ENCODE measurements at places on chromosomes 1 and 21.

DNA sequence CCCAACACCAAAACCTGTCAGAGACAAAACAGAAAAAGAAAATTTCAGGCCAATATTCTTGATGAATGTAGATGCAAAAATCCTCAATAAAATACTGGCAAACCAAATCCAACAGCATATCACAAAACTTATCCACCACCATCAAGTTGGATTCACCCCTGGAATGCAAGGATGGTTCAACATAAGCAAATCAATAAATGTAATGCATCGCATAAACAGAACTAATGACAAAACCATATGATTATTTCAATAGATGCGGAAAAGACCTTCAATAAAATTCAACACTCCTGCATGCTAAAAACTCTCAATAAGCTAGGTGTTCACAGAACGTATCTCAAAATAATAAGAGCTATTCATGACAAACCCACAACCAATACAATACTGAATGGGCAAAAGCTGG, 3.8 kb upstream of the OR2L5 start:
- no peak for DNase-seq

DNA sequence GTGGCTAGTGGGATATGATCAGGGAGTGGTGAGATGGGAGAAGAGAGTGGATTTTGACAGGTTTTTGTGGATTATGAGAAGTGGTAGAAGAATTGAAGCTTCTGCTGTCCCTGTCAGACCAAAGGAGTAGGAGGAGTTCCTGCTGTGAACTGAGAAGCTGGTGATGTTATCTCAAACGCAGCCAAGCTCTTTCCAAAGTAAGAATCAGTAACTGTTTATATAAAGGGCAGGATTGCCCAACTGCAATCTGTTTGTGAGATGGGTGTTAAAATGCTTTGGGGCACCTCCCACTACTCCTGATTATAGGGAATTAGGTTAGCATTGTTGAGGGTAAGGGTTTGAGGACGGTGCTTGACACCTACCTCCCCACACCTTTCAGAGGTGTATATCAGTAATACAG, 60.5 kb upstream of the USP25 start:
- no peak for DNase-seq

DNA sequence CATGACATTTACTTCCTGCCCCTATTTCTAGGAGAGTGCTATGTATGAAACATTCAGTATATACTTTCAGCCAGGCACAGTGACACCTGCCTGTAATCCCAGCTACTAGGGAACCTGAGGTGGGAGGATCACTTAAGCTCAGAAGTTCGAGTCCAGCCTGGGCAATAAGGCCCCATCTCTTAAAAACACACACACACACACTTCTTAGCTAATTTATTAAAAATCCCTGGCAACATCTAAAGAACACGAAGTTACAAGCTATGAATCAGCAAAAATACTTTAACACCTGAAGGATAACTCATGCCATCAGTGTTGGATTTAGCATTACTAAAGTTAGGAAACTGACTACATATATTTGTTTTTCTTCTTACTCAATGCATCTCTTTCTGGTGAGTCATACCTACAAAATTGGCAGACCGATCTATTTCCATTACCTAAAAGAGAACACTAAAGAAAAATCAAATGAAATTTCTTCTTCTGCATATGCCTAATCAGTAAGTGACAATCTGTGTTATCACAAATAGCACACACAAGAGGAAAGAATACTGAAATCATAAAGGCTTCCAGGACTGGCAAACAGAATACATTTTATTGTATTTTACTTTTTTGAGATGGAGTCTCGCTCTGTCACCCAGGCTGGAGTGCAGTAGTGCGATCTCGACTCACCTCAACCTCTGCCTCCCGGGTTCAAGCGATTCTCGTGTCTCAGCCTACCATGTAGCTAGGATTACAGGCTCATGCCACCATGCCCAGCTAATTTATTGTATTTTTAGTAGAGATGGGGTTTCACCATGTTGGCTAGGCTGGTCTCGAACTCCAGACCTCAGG, 41.4 kb downstream of the RNF115 start:
- no peak for DNase-seq

- no peak for DNase-seq
These were observed 486.5 kb downstream of the SIPA1L2 start for GRCh38 chr1:232143315-232143886.

GRCh38 chr1:56227886-56228285, 351.5 kb downstream of the PLPP3 start:
- no peak for DNase-seq

DNA sequence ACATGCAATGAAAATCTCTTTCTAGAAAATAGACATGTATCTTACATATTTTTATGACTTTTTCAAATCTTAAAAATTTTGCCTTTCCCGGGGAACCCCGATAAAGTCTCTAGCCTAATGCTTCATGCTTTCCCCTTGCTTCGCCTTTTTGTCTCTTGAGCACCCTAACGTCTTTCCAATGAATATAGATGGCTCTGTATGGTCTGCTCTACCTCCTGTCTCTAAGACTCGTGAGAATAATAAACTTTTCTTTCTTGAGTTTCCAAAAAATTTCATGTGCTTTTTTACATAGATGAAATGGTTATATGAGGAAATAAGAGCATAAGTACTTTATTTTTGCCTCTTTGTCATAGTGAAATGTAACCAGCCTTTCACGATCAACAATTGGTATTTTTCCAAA, 202.6 kb downstream of the PDE4B start:
- DNase-seq: no peak

GRCh38 chr1:229203030-229203751, 67.7 kb upstream of the RAB4A start:
- DNase-seq: no peak

GRCh38 chr1:98557895-98558294, 103.6 kb upstream of the SNX7 start:
- DNase-seq: no peak

DNA sequence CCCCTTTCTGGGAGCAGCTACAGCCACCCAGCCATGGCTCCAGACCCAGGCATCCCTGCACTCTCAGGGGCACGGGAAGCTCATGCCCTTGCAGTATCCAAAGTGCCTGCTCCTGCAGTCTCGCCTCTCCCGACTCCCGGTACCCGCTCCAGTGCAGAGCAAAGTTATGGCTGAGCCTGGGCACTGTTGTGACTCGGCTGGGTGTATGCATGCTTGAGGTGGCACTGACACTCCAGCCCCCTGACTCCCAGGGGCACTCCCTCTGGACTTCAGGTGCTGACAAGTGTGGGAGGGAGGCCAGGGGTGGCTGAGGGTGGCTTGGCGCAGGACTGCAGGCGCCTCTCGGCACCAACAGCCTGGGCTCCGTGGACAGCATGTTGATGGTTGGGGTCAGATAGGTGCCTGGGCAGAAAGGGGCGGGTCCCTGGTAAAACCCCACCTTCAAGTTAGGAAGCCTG, 580.1 kb upstream of the ADGRL2 start:
- no peak for DNase-seq

GRCh38 chr1:165644064-165644735, 13.2 kb downstream of the MGST3 start:
- DNase-seq: no peak

- DNase-seq: no peak
These were observed 1149.9 kb downstream of the KCNT2 start for GRCh38 chr1:195458365-195458764.

GRCh38 chr1:228985661-228986060, 250.4 kb downstream of the RHOU start:
- DNase-seq: no peak

- DNase-seq: no peak
These were observed 2.5 kb downstream of the DR1 start for GRCh38 chr1:93348104-93348728.

DNA sequence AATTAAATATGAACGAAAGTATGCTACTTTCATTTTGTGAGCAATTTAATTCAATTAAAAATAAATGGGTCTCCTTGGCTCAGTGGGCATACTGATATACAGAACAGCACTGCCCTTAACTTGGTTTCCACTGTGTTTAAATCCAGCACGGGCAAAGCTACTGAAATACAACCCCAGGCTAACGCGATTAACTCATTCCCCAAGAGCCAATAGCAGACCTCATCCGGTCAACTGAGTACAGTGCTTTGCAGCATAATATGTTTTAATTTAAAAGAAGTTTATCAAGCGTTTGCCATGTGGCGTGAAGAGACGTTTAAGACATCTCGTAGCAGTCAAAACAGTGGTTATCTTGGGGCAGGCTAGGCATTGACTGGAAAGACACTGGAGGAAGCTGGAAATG, 118.6 kb downstream of the PROX1 start:
- DNase-seq: no peak

GRCh38 chr1:203304391-203304918, 864 bp upstream of the BTG2 start:
- DNase-seq: no peak

DNA sequence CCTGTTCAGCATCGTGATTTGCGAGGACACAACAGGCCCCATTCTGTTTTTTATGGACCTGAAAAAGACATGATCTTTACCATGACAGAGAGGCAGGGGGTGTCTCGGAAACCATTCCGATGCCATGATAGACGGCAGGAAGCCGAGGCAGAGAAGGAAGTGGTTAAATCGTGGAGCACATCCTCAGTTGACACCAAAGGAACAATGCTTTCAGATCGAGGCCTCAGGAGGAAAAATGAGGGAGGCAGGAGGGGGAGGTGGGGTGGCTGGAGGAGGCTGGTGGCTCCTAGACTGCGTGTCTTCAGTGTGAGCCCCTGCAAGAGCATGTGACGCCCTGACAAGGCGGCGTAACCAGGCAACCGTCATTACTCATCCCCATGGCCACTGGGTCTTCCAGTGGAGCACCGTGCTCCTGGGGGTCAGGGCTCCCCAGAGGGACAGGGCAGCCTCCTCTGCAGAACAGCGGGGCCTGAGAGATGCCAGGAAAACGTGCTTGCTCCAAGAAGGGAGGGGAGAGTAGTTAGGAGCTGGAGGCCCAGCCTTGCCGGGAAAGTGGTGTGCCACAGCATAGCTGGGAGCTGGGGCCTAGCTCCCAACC, 172.8 kb upstream of the TMEM51 start:
- DNase-seq: no peak

DNA sequence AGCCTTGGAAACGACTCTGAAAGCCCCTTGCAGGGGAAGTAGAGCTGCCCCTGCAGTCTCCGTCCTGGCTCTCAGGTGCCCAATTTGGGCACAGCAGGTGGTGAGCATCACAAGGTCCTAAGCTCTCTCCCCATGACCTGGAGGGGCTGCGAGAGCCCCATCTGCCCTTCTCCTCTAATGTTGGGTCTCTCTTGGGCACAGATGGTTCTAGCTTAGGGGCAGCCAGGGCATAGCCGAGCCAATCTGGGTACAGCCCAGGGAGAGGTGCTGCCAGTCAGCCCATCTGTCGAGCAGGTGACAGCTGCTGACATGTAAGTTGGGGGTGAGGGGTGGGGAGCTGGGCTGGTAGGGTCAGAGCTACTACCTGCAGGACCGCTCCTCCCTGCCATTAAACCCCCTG, 50.7 kb downstream of the SYT2 start:
- DNase-seq: no peak

DNA sequence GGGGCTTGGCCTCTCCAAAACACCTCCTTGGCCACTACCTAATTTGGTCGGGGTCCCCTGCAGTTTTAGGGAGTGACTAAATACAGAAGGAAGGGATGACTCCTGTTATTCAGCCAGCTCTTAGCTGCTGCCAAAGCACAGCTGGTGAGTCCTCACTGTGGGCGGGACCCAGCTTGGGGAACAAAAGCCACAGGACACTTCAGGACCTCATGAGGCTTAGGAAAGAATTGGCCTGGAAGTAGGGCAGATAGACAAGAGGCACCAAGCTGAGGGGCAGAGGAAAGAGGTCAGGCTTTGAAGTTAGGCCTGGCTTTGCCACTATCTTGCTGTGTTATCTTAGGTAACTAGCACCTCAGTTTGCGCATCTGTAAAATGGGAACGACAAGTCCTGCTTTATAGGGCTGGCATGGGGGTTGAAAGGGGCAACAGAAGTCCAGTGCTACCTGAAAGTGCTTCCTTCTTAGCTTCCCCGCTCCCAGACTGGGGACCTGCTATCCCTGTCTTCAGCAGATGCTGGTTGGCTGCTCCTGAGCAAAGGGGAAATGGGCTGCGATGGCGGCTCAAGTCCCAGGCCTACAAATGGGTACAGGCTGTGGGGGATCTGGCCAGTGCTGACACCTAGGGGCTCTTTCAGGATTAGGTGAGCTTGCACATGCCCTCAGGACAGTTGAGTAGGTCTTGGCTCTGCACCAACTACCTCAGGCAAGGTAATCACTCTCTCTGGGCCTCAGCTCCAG, 15.7 kb downstream of the IFI6 start:
- no peak for DNase-seq

GRCh38 chr1:109762039-109762585, 1.6 kb downstream of the EPS8L3 start:
- no peak for DNase-seq

Data from 8988T (cell line).